ENCODE measurements at places on chromosomes 3 and 15.

DNA sequence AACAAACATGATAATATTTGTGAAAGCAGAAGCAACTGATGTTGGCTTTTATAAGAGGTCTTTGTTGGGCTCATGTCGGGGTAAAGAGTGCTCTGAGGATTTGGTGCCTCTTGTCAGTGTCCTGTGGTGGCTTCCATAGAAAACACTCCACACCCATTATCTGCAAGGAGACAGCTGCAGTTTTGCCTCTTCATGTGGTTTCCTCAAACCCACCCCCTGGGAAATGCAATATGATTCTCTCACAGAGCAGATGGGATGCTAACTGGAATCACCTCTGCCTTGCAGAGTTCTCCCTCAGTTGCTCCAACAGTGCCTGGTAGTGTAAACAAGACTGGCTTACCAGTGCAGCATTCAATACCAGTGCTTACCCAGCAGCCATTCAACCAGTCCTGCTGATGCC, 771.4 kb upstream of the CFAP20DC start:
- DNase-seq: no peak

DNA sequence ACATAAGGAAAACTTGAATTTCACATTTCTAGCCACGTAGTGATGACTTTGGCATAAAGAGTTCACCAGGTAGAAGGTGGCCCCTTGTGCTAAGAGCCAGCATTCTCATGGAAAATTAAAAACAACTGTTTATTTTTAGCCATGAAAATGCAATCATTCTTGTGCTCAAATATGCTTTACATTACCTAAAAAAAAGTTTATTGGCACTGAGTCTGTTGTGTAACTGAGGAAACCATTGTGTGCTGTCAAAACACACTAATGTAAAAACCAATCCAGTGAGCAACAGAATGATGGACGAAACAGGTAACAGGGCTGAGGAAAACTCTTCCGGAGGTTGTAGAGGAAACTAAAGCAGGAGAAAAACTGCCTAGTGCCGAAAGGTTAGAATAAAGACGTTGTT, 287.0 kb upstream of the TMC3 start:
- DNase-seq: no peak

GRCh38 chr15:80076321-80077318, 17.1 kb downstream of the ZFAND6 start:
- DNase-seq: no peak

- DNase-seq: peak; percentile 88
These were observed at the start of gene CPOX for GRCh38 chr3:98593046-98593936. TSS of gene CPOX (minus strand) at chr3:98593611. CDS start at chr3:98593504, 107 bp downstream.

DNA sequence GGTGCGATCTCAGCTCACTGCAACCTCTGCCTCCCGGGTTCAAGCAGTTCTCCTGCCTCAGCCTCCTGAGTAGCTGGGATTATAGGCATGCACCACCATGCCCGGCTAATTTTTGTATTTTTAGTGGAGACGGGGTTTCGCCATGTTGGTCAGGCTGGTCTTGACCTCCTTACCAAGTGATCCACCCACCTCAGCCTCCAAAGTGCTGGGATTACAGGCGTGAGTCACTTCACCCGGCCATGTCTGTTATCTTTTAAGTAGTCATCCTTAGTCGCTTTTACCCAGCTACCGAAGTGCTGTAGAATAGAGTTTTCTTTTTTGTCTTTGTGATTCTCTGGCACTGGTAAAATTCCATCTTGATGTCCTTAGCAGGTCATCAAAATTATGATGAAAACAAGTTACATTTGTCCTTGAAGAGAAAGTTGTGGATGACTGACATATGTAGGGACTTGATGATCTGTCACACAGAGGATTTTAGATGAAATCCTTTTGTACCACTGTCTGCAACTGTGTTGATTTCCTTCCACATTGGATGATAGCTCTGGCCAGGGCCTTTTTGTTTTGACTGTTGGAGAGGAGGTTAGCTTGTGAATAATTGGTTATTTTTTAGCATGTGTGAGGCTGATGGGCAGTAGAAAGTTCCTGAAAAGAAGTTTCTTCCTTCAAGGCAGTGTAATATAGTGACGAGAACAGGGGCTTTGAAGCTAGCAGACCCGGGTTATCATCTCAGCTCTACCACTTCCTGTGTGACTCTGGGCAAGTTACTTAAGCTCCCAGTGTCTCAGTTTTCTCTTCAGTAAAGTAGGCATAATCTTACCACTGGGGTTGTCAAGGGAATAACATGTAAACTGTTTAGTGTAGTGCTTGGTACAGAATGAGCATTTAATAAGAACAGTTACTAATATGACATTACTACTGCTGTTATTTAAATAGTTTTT, 18.8 kb downstream of the ATG7 start:
- peak; percentile 18 for DNase-seq

DNA sequence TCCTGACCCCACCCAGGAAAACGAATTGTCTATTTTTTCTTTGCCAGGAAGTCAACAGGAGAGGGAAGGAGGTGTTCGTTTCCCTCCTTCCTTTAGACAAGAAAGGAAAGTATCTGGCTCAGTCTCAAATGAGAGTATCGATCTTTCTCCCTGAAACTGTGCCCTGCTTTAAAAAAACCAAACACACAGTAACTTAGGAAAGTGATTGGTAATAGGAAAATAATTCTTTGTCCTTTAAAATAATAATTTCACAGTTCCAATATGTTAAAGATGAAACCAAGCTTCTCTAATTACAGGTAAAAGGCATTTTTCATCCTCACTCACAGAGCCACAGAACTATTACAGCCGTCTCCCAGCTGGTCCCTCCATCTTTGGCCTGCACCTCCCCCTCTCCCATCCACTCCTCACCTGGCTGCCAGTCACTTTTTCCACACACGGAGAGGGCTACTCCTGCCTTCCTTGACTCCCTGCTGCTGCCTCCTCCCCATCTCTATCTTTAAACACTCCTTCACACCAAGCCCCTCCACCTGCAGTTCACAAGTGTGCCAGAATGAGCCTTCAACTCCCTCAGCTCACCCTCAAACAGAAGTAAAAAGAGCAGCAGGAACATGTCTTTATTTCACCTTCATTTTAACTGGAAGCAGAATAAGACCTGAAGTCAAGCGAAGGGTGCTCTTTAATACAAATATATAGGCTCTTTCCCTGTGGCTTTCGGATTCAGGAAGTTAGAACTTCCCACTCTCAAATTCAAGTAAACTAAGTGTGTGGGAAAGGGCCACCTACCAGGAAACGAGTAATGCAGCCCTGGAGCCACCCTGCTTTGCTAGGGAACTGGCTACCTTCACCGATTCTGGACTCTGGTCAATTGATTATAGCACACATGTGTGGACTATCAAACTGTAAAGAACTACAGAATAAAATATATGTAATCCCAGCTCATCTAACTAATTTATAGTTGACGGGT, 116.4 kb downstream of the SENP2 start:
- DNase-seq: no peak

DNA sequence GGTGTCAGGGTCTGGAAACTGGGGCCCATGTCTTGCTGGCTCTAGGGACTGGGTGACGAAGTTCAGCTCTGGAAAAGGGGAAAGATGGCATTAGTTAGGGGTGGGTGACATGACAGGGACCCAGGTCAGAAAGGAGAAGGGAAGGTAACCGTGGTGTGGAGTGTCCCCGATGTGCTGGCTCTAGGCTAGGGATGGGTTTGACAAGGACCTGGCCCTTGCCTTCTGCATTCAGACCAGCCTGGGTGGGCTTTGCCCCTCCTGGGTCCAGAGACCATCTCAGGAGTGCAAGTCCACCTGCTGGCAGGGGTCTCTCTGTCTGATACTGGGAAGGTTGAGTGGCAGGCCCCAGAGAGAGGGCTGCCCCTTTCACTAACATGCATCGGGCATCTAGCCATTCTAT, 28.7 kb upstream of the ATP2B2 start:
- DNase-seq: no peak

DNA sequence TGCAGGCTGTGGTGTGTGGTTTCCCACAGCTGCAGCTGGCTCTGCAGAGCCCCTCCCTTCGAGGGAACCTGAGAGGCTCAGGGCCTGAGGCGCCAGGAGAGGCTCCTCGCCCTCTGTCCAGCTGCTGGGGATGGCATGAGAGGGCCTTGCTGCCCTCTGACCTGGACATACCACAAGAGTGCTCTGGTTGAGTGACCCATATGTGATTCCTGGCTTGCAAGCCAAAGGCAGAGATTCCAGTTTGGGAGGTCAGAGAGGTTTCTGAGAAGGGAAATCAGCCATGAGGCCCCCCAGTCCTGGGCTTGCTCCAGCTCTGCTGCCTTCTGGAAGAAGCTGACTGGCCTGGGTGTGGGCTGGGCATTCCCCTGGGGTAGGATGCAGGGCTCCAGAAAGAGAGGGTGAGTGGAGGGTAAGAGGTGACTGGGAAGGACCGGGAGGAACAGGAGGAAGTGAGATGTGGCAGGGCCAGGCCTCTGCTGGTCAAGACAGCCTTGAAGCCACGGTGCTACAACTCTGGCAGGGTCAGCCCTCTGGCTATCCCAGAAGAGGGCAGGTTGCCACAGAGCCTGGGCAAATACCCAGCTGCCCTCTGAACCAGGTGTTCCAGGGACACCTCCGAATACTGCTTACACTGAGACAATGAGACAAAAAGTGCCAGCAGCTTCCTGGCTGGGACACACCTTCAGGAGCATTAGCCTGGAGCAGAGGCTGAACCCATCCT, 16.0 kb upstream of the SRP14 start:
- DNase-seq: no peak

- DNase-seq: no peak
These were observed 78.5 kb upstream of the PRR20G start for GRCh38 chr3:127366383-127366782.

DNA sequence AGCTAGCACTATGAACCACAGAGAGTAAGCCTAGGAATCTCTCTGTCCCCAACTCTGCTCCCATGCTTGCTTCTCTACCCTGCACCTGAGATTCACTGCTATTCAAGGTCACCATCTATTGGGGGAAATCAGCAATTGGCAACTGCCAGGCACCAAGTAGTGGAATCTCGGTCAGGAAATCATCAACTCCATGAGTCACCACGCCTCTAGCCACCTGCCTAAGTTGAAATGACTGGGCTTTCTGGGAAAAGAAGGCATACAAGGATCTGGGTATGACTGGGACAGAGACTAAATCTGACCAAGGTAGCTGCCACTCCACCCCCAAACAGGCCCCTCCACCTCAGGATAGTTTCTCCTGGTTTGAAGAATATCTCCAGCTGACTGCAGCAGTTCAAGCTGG, 464.1 kb upstream of the CBLB start:
- peak; percentile 57 for DNase-seq

- no peak for DNase-seq
These were observed 404.6 kb upstream of the C2CD4B start for GRCh38 chr15:62569460-62570404.

DNA sequence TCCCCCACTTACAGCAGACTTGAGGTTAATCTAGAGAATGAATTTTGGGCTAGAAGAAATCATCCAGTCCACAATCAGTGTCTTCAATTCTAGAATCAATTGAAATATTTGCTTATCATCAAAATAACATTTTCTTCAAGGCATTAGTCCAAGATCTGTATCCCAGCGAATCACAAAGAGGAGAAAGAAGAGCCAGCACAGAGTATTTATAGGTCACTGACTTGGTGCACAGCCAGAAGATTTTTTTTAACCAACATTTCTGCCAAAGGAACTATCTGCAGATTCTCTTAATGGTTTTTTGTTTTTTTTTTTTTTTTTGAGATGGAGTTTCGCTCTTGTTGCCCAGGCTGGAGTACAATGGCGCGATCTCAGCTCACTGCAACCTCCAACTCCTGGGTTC, 178.2 kb downstream of the TNIK start:
- DNase-seq: no peak

- DNase-seq: no peak
These were observed 176.1 kb upstream of the ZPLD1 start for GRCh38 chr3:102258666-102259227.

GRCh38 chr3:45551214-45552010, 43.1 kb upstream of the LIMD1 start:
- DNase-seq: no peak

GRCh38 chr15:37217567-37217966, 117.2 kb upstream of the MEIS2 start:
- DNase-seq: no peak

GRCh38 chr15:74040109-74040850, 42.1 kb downstream of the GOLGA6A start:
- DNase-seq: no peak

- DNase-seq: peak; percentile 9
These were observed 32.5 kb downstream of the PARP15 start for GRCh38 chr3:122609798-122610559.

- no peak for DNase-seq
These were observed 20.5 kb downstream of the EXOSC7 start for GRCh38 chr3:44996556-44996969.

GRCh38 chr3:14177580-14178246, 688 bp downstream of the XPC start:
- no peak for DNase-seq

GRCh38 chr3:137409584-137409983, 354.5 kb upstream of the SOX14 start:
- DNase-seq: no peak

GRCh38 chr15:87492321-87492720, 764.2 kb downstream of the NTRK3 start:
- DNase-seq: no peak

- DNase-seq: no peak
These were observed 82.9 kb upstream of the BOC start for GRCh38 chr3:113128386-113129015.

DNA sequence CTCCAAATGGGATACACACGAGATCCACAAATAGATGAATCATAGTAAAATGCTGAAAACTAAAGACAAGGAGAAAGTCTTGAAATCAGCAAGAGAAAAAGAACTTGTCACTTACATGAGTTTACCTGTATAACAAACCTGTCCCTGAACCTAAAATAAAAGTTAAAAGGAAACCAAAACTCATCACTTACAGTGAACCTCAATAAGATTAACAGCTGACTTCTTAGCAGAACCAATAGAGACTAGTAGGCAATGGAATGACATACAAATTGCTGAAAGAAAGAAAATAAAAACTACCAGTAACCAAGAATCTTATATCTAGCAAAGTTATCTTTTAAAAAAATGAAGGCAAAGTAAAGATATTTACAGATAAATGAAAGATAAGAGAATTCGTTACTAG, 27.4 kb downstream of the SEC22A start:
- no peak for DNase-seq

GRCh38 chr3:54736459-54736858, 191.4 kb downstream of the LRTM1 start:
- DNase-seq: no peak

GRCh38 chr3:177835008-177835407, 637.7 kb upstream of the TBL1XR1 start:
- DNase-seq: no peak

GRCh38 chr15:83199288-83199687, 8.3 kb downstream of the HDGFL3 start:
- DNase-seq: no peak
